ENCODE measurements at places on chromosomes 16 and 17. TPM values are rescaled to one million over a fixed set of nuclear protein-coding genes. Genes with fewer than 3 reads are reported as not detected.

DNA sequence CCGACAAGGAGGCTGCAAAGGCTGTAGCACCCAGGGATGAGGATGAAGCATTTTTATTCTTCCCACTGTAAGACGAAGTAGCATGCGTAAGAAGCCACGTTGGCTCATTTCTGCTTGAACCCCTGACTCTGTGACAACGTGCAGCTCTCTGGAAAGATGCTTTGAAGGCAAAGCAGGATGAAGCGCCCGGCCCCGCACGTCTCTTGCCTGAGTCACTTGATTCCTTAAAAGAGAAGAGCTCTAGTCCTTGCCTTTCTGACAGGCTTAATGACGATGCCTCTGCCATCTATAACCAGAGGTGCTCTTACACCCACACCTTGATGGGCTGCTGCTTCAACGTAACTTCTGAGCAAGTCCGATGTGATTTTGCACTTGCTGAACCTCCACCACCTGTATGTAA lies 76.7 kb upstream of the MED9 start:
- DNase-seq: no peak

DNA sequence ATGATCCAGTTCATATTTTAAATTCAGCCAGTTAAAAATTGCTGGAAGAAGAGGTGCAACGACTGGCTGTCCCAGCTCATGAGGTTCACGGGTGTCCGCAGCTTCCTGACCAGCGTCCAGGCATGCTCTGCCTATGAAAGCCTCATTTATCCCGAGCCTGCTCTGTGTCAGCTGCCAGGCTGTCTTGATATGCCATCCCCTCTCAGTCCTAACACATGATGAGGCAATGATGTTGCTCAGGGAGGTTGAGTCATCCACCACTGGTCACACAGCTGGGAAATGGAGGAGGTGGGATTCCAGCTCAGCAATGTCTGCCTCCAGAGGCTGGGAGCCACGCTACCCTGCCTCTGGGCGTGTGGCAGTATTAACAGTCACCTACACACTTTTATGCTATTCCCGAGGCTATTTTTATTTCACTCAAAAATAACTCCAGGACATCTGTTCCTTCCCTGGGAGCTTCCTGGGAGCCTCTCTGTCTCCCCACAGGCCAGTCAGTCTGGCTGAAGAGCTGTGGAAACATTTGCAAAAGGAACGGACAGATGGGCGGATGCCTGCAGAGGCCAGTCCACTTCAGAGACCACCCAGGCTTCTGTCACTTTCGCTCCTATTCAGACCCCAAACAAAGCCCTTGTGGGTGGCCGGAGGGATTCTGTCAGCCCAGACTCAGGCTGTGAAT lies 22.5 kb downstream of the RAB11FIP4 start:
- DNase-seq: no peak

GRCh38 chr17:59371416-59372100 lies 40.1 kb downstream of the YPEL2 start:
- peak; percentile 61 for DNase-seq

DNA sequence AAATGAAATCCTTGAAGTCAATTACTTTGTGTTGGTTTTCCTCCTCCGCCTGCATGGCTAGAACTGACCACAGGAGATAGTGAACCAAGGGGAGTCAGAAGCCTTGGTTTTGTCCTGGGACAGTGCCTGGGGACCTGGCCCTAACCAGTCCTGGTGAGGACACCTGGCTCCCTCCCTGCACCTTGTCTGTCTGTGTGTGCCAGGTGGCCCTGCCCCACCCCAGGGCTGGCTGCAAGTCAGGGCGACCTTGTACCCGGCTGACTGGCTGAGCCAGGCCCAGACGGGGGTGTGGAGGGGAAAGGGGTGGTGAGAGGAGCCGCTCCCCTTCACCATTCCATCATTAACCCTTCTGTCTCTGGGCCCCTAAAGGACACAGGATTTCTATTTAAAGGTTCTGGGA lies 3.4 kb downstream of the RAPGEFL1 start:
- DNase-seq: no peak

GRCh38 chr16:47858333-47858982 lies 297.3 kb downstream of the ABCC12 start:
- no peak for DNase-seq

DNA sequence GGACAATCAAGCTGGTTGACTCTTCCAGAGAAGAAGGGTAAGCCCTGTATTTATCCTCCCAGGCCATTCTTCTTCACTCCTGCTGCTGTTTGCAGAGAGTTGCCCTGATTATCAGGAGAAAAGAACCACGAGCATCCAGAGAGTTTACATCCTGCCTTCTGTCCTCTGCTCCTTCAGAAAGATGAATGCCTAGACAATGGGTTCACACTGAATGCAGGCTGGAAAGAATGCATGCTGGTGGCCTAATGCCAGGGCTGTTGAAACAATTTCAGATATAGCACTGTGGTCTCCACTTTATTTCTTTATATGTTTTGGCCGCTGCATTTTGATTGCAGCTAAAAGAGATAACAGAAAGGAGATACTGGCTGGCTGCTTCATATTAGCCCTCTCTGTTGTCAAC lies 21.2 kb upstream of the HAS3 start:
- DNase-seq: no peak

DNA sequence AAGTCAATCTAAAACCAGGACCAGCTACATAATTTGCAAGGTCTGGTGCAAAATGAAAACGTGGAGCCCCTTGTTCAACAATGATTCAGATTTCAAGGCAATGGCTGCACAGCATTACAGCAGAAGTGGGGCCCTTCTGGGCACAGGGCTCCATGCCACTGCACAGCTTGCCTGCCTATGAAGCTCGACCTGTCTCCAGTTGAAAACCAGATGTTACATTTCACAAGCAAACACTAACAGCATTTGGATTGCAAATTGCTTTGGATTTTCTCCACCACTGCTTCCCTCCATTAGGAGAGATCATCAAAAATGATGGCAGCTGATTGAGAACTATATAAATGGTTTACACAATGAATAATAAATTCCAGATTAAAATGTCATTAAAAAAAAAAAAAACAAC lies 551.4 kb upstream of the ZFHX3 start:
- DNase-seq: no peak

- DNase-seq: no peak
Measured at GRCh38 chr17:30210901-30211300, 24.6 kb downstream of the SLC6A4 start.

DNA sequence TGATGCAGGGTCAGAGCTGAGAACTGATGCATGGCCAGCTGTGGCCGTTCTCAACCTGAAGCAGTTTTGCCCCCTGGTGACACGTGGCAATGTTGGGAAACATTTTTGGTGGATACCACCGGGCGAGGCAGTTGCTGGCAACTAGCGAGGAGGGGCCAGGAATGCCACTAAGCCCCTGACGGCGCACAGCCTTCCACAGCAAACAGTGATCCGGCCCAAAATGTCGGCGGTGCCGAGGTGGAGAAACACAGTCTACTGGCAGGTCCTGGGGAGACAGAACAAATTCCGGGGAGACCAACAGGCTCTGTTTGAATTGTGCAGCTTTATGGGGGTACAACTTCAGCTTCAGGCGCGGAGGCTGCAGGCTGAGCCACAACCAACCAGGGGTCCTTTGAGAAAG lies 8.2 kb downstream of the SLC26A11 start:
- no peak for DNase-seq

DNA sequence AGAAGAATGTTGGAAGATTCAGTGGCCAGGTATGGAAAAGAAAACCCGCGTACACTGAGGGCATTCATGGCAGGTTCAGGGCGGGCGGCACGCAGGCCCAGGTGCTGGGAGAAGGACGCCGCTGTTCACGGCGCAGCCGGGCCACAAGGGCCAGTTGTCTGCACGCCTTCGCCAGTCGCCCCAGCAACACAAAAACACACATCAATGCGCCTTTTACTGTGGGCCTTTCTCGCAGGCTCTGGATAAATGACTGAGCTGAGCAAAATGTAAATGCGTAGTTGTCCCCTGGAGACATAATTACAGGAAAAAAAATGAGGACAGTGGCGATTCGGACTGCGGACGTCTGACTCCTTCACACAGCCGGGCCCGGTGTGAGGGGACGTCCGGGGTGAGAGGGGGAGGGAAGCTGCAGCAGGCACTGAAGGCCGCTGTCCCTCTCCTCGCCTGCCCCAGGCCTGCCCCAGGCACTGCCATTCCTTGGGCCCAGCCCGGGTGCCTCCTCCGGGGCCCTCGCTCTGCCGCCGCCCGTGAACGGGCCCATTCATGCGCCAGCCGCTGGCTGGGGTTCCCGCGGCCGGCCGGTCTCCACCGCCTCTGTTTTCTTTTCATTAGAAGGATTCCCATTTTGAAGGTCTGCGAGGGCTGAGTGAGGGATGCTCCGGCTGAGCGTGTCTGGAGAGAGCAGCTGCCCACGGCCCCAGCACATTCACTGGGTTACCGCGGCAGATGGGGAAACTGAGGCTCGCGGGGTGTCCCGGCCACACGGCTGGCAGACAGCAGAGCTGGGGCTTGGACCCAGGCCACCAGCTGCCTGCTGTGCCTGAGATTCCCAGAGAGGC lies 6.5 kb upstream of the ZNF469 start:
- DNase-seq: no peak

DNA sequence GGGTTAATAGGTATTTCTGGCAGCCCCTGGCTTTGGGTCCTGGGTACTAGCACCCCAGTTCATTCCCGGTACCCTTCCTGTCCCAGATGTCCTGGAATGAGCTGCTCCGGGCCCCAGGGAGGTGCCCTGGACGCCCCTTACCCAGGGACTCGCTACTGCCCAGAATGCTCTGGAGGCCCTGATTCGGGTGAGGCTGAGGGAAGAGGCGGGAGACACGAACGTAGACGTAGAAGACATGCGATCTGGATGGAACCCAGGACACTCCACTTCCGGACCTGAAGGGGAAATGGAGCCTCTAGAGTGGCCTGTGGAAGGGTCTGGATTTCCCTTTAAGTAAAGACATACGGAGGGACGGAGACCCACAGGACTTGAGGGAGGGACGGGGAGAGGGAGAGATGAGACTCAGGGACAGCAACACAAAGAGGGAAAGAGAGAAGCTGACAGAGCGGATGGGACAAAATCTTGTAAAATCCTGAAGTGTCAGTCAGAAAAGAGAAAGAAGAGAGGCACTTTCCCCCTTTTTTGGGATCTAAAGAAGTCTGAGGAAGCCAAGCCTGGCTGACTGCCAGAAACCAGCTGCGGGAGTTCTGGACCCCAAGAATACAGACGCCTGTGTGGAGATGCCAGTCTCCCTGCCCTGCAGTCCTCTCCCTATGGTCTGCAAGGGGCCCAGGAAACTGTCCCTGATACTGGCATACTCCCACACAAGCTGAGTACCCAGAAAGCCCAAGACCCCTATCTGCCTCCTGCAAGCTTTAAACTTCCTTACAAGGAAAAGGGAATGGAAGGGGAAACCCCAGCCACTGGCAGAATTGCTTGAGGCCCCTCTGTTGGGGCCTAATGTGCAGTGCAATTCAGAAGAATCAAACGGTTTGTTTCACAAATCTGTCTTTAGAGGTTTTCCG lies 1.0 kb upstream of the HOXB13 start:
- DNase-seq: no peak

- DNase-seq: no peak
Measured at GRCh38 chr17:17819561-17819995, 17.2 kb downstream of the SREBF1 start.

DNA sequence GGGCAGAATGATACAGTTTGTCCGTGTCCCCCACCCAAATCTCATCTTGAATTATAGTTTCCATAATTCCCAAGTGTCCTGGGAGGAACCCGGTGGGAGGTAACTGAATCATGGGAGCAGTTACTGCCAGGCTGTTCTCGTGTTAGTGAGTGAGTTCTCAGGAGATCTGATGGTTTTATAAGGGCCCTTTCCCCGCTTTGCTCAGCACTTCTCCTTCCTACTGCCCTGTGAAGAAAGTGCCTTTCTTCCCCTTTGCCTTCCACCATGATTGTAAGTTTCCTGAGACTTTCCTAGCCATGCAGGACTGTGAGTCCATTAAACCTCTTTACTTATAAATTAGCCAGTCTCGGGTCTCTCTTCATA lies 28.9 kb upstream of the SEC14L1 start:
- DNase-seq: no peak

- DNase-seq: no peak
Measured at GRCh38 chr17:80169784-80170500, at the start of gene CARD14. Gene CARD14, plus strand, starts transcription at chr17:80170030. Its CDS starts 11,409 bp downstream, at chr17:80181439.

DNA sequence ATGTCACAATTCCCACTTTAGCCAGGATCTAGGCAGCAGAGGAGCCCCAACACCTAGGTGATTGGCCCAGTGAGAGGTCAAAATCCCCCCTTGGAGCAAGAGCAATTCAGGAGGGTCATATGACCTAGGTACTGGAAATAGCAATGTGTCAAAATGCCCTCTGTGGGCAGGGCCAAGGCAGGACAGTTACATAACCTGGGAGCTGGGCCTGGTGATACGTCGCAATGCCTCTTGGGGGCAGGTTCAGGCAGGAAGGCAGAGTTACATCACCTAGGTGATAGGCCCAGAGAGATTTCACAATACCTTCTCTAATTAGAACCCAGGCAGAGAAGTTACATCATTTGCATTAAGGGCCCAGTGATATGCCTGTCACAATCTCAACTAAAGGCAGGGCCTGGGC lies 1906.3 kb downstream of the TP53TG3F start:
- no peak for DNase-seq

DNA sequence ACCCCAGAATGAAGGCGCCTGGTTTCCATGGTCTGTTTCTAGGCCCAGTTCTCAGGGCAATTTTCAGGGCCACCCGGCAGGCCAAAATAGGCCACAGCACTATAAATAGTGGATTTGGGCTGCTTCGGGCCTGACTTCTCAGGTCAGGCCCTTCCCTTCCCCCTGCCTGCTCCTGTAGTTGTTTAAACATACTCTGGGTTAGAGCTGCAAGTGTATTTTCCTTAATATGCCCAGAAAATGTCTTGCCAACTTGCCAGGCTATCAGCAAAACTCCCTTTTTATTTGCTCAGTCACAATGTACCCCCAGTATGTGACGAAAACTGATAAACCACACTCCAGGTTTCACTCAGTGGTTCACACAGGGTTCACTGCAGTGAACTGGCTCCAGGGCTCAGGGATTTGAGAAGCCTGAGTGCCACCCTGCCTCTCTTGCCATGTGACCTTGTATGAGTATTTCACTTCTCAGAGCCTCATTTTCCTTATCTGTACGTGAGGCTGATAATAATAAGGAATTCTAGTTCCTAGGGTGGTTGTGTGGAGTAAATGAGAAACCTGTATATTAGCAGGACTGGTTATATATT lies 76.5 kb downstream of the GPRC5B start:
- no peak for DNase-seq

DNA sequence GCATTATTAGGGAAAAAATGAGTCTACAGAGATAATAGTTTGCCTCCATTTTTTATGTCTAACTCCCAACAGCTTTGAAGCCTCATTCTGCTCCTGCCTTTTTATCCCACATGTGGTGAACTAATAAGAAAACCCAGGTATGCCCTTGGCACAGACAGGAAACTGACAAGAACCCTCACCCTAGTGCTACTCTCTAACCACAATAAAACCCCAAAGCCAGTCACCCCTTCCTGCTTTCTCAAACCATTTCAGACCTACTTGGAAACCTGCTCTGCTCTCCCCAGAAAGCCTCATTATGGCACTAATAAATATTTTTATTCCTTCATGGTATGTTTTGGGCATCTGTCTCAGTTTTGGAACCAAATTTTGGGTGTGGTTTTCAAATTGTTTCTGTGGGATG lies 3.9 kb upstream of the MARVELD3 start:
- no peak for DNase-seq

ICAM2 gene
- total RNA-seq: 108 TPM

USP6 gene
- 0.97 TPM for total RNA-seq

PARD6A gene
- not detected for total RNA-seq

GSDMA gene
- total RNA-seq: 0.35 TPM

OR3A3 gene
- not detected for total RNA-seq

Data from uterus (tissue), 4 donors.